ENCODE measurements at places on chromosomes 7 and 10.

DNA sequence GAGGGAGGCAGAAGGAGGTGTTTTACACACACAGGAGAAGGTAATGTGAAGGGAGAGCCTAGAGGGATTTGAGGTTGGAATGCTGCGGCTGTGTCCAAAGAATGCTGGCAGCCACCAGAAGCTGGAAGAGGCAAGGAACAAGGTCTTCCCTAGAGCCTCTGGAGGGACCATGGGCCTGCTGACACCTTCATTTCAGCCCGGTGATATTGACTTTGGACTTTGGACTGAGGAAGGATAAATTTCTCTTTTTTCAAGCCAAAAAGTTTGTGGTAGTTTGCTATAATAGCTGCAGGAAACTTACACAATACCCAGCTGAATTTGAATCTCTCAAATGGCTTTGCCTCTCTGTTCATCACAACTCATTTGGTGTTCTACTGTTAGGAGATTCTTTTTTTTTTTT, 34.6 kb downstream of the UBN2 start:
- no peak for DNase-seq

DNA sequence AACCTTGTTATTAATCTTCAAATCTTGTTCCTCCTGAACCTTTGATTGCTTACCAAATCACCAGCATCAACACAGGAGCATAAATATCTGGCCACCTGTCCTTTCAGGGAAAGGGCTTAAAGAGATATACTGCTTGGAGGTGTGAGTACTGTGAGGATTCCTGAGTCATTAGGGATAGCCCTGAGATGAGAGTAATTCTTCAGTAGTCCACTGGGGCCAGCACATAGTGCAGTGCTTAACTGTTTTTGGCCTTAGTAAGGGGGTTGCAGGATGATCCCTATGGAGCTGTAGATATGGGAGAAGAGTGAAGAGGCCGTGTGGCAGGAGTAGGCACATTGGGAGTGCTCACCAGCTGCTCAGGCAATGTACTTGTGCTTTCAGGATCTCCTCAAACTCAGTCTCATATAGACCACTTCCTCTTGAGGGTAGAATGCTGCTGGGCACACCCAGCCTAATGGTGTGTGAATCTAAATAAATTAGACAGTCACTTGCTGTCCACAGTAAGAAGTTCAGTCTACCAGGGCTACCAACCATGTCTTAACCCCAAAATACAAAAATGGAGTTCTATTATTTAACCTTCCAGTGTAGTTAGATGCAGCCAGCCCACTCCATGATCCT, 26.5 kb upstream of the GPR141 start:
- DNase-seq, result no peak

DNA sequence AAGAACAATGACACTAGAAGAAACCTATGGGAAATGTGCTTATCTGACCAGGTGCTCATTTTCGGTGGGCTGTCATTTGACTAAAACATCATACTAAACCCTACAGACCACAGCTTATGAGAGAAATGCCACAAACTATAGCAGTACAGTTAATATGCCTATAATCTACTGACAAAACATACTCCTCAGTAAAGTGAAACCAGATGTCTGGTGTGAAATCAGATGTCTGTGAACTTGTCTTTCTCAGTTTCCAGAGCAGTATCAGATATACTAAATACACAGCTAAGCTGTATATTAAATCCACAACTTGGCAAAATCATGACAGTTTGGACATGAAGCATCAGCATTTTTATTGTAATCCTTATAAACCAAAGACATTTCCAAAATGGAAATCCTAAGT, 3.3 kb downstream of the IMMP2L start:
- no peak for DNase-seq

DNA sequence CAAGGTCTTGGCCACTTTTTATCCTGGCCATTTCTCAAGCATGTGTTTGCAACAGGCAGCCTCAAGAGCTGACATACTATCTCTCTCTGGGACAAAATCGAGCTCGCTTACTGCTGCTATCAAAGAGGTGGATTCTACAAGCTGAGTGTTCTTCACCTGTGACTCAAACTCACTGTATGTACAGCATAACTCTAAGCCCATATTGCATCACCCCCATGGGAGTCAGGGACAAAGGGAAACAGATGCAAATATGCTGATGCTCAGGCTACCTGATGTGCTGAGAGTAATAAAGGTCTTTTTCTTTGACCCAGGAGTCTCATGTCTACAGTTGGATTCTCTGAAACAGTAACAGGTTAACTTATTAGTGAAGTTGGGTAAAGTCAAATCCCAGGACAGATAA, 45.2 kb downstream of the PCLO start:
- no peak for DNase-seq

DNA sequence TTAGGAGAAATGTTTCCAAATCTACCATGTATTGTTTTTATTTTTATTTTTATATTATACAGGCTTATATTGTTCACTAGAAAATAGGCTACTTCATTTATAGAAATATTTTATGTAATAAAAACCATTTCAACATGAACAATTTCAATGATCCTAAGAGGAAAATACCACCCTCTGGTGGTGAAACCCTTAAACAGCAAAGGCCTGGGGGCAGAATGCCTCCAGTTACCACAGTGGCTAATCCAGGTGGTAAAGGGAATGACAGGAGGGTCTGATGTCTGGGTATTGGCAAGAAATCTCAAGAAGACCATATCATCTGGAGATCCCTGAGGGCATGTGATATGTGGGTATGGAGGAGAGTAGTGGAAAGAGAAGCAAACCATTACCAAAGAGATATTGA, 19.3 kb downstream of the MACC1 start:
- no peak for DNase-seq

DNA sequence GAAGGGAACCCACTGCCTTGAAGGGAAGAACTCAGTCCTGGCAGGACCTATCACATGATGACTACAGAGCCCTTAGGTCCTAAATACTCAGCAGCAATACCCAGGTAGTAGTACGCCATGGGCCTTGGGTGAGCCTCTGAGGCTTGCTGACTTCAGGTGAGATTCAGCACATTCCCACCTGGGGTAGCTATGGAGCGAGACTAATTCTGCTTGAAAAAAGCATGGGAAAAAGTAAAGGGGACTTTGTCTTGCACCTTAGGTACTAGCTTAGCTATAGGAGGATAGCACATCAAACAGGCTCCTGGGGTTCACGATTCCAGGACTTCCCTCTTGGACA, 98.2 kb upstream of the MEOX2 start:
- no peak for DNase-seq

GRCh38 chr7:35797311-35797710, 3.5 kb upstream of the SEPTIN7 start:
- DNase-seq, result no peak

GRCh38 chr10:127997937-127998336, 91.0 kb downstream of the PTPRE start:
- no peak for DNase-seq

DNA sequence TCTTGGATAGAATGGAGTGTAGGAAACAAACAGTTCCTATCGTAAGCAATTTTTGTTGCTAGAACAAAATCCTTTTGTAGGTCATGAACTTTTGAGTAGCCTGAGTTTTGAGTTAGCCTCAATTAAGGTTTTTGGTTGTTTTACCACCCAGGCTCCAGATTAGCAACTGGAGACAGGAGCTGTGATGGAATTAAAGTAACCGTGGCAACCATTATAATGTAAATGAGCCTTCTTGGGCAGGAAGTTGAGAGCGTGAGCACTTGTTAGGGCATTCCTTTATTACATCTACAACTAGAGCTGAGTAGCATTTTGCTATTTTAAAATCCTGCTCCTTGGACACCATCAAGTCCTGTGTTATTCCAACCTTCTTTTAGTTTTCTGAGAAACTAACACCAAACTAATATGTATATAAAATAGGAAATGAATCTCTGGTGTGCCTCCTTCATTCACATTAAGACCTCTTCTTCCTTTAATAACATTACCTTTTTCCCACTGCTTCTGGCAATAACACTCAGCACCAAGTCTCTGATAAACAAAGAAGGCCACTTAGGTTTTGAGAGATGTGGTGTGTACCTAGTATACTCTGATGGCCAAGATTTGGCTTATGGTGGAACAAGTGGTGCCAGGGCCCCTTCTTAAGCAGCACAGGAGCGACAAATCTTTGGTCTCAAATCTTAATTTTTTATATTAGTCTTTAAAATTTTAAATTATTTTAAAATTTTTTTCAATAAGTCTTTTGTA, 34.0 kb downstream of the AHCYL2 start:
- no peak for DNase-seq

DNA sequence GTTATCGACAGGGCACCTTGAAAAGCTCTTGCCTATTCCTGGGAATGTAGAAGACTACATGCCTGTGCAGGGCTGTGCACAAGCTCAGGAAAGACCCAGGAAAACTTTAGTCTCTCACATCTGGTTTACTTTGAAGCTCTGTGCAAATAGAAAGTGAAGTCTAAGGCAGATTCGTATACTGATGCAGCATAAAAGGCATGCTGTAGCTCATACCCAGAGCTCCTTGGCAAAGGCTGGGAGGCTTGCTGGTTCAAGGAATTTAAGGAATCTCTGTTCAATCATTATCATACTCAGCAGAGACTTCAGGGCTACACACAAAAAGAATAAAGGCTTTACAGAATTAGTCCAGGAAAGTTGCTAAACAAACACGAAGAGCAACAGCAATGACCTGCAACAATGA, 192.0 kb downstream of the OTUD1 start:
- DNase-seq, result no peak

DNA sequence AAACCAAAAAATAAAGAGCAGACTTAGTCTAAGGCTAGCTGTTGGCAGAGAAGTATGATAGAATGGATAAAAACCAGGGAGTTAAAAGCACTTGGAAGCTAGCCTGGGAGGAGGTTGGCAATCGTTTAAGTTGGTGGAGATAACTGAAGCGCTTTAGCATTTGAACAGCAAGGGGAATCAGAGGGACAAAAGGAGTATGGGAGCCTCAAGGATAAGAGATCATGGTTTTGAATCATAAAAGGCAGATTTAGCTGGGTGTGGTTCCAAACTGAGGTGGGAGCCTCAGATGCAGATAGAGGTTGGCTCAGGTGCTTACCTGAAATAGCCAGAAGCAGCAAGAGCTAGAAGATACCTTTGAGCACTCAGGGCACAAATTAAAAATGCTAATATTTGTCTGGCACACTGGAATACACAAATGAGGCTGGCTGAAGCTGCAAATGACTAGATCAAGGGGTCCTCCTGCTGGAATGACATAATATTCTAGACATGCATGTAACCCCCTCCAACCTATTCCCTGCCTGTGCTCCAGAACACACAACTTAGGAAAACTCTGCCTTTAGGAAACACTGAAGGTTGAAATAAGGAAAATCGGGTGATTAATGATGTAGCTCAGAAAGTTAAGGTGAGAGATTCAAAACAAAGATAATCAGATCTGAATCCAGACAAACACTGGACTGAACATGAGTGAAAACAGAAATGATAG, 372.3 kb upstream of the LRRN3 start:
- DNase-seq, result no peak

GRCh38 chr7:151637781-151638261, 118.1 kb upstream of the RHEB start:
- DNase-seq, result no peak

- no peak for DNase-seq
Measured at GRCh38 chr7:50696810-50697582, 85.7 kb downstream of the GRB10 start.

DNA sequence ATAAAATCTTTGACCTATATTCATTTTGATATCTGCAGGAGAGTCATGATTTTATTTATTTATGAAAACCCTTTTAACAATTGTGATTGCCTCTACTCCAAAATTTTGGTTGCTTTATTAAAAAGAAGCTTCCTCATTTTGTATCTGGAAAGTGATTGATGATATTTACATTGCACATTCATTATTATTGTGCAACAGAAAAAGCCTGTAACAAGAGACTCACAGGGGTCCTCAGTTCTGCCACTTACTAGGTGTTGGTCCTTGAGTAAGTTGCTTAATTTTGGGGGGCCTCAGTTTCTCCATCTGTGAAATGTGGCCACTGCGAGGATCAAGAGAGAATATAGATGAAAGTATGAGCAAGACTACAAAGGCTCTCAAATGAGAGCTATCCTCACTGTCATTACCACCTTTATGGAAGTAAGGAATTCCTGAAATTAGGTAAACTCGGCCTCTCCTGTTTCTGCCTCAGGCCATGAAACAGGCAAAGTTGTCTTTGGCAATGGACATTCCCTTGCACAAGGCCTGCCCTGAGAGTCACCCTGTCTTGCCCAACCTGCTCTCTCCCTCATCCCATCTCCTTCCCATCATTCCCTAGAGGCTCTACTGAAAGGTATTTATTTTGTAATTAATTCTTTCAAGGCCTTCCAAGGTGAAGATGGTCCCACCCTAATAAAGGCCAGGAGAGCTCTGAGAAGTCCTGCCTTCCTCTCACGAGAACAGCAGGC, 66.1 kb upstream of the ABLIM1 start:
- no peak for DNase-seq

DNA sequence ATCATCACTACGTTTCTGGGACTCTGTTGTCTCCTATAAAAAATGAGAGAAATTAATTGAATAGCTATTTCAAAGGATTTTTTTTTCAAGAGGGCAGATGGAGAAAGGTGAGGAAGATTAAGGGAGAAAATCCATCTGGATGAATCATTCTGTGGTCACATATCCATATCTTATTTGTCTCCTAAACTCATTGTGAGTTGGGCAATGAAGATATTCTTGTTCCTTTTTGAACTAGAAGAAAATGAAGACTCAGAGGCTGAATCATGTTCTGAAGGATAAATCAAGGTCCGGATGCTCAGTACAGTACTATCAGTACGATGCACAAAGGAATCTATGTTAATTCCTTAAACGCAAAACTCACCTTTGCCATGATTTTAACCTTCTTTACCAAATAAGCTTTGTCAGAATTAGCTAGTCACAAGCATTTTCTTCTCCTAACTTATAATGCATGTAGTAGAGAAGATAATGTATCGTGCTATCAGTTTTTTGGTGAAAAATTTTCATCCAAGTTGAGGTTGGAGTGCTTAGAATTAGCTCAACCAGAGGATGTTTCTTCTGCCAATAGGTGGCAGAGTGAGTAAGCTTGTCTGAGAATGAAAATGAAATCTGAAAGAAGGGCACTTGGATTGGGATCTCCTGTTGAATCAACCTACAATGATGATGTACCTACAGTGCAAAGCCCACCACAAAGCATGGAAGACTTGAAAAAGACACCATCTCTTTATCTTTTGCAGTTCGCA, 446.9 kb downstream of the KIF20B start:
- no peak for DNase-seq

DNA sequence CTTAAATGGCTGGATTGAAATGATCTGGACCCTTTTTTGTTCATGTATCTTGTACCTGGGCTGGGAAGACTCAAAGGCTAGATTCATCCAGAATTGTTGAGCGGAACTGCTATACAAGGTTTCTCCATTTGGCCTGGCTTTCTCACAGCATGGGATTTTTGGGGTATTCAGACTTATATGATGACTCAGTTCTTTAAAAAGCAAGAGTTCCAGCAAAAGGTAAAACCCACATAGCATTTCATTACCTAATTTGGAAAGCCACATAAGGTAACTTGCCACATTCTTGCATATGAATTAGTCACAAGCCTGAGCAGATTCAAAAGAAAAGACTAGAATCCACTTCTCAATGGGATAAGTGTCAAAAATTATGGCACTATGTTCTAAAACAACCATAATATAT, 137.4 kb downstream of the HGF start:
- no peak for DNase-seq

Data from activated CD8-positive, alpha-beta memory T cell treated with anti-CD3 and anti-CD28 coated beads, Interleukin-2, amount 50 U/mL, for 48 hours (primary cell).